Activated CD4-positive, alpha-beta T cell treated with anti-CD3 and anti-CD28 coated beads for 36 hours (primary cell): ENCODE measurements at places on chromosomes 3 and 15.

GRCh38 chr3:68771681-68772080, 160.7 kb downstream of the TAFA4 start:
- DNase-seq = no peak

- DNase-seq = no peak
Measured at GRCh38 chr15:38046257-38047051, 112.0 kb downstream of the TMCO5A start.

DNA sequence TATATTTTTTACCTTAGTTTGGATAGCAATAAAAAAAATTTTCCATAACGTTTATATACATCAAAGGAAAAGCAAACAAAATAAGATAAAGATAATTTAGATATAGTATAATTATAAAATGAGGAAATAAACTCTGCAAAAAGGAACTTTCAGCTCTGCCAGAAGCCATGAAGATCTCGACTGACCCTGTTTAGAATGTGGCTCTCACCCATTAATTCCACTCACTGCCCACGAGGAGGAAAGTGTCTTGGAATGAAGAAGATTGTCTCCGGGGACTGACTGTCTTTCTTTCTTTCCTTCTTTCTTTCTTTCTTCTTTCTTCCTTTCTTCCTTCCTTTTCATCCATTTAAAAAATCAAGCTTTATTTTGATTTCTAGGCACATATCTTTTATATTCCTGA, 20.1 kb upstream of the PRR20G start:
- DNase-seq = no peak

GRCh38 chr3:139679220-139679775, 1.5 kb upstream of the NMNAT3 start:
- DNase-seq = no peak

DNA sequence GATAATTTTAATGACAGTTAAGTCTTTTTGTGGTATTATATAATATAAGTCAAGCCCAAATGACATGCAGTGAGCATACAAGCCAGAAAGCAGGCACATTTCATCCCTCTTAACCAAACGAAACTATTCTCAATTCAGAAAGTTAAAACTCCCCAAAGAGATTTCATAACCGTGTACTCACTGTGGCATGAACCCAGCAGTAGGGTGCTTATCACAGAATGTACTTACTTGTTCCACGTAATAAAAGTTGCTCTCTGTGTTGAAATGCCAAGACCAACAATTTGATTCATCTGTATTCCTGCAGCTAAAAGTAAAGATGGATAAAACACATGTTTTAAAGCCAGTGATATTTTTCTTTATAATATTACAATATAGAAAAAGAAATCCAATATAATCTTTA, 12.1 kb downstream of the GK5 start:
- DNase-seq = no peak

DNA sequence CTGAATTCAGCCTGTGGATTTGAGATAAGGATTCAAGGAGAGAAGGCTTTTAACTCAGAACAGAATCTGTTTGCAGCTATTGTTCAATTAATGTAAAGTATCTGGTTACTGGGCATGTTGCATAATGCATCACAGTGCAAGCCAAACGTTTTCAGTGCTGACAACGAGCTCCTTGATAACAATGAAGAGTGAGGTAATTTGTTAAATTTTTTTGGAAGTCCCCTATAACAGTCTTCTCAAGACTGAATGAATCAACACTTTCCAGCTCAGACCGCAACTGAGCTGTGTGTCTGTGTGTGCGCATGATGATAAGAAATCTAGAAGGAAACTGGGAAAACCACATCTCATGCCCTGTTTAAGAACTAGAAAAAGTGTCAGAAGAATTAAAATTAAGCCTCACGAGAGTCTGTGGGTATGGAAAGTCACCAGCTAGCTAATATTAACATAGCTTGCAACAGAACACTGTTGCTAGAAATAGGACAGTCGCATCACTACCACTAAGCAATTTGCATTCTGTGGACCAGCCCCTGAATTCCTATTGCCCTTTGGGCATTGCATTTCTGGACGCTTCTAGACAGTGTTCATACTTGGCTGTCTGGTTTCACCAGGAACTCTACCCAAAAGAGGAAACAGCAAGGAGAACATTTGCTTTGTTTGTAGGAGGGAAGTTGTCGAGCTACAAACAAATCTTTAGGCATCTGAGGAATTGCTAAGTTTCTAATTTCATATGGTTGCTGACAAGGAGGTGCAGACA, 43.7 kb upstream of the ATP2C1 start:
- DNase-seq = peak; percentile 77

DNA sequence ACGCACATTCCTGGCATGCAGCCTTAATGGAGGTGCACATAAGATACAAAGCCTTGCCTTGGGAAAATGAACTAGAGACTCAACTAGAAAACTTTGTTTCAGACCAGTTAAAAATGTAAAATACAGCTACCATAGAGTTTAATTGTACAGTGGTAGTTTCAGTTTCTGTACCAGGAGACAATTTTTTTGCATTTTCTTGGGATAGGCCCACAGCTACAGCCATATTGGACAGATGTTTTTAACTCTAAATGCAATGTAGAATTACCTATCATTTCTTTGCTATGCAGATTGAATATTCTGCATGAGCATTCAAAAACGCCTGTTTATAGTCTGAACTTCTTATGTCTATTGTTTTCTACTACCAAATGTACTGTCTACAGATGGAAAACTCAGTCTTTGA, 20.3 kb downstream of the DAZL start:
- no peak for DNase-seq

GRCh38 chr3:128011140-128011539, 41.1 kb upstream of the SEC61A1 start:
- peak; percentile 45 for DNase-seq

GRCh38 chr15:53400986-53401385, 358.5 kb downstream of the WDR72 start:
- no peak for DNase-seq

GRCh38 chr3:142148044-142148791, 1.1 kb downstream of the TFDP2 start:
- DNase-seq = no peak

DNA sequence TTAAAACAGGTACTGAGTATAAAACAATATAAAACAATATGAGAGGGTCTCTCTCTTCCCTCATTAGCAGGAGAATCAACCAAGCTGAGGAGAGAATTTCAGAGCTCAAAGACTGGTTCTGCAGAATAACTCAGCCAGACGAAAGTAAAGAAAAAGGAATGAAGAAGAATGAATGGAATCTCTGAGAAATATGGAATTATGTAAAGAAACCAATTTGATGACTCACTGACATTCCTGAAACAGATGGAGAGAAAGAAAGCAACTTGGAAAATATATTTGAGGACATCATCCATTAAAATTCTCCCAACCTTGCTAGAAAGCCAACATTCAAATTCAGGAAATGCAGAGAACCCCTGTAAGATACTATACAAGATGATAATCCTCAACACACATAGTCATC, 630.9 kb downstream of the PYDC2 start:
- DNase-seq = no peak

DNA sequence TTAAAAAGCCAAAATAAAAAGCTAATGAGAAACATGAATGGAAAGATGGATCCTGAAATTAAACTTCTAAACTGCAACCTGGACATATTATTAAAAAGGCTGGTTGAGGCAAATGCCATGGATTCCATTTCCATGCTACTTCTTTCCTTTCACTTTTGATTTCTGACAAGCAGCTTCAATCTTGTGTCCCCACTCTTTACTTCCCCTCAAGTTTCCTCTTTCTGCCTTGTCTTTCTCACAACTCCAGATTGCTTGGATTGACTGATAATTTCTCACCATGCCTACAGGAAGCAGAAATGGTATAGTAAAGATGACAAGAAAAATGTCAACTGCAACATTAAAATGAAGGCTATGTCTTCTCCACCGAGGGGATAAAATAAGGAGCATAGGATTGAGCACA, 1136.7 kb downstream of the TUSC7 start:
- no peak for DNase-seq

- DNase-seq = no peak
Measured at GRCh38 chr3:117998071-117998470, 1036.6 kb downstream of the IGSF11 start.

DNA sequence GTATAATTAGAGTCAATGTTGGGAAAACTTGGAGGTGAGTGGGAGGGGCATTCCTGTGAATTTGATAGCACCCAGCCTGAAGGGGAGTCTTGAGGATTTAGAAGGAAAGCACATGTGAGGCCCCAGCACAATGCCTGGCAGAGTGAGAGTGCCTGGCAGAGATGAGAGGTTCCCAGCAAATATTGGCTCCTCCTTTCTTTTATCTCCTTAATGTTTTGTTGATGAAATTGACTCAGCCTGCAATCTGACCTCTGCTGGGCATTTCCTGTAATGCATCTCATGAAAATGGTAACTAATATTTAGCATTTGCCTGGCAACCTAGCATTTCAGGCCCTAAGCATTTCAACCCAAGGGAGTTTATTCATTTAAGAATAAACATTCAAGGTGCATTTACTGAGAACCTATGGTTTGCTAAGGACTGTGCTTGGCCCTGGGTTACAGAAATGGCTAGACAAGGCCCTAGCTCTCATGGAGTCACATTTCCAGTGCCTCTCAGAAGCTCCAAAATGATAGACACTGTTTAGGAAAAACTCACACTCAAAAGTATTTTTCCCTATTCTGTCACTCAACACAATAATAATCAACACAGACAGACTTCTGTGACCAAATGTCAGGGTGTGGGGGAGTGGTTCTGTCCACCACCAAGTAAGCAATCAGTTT, 19.0 kb downstream of the PDHB start:
- peak; percentile 56 for DNase-seq

GRCh38 chr3:142053244-142053643, 96.1 kb downstream of the TFDP2 start:
- DNase-seq = peak; percentile 45

DNA sequence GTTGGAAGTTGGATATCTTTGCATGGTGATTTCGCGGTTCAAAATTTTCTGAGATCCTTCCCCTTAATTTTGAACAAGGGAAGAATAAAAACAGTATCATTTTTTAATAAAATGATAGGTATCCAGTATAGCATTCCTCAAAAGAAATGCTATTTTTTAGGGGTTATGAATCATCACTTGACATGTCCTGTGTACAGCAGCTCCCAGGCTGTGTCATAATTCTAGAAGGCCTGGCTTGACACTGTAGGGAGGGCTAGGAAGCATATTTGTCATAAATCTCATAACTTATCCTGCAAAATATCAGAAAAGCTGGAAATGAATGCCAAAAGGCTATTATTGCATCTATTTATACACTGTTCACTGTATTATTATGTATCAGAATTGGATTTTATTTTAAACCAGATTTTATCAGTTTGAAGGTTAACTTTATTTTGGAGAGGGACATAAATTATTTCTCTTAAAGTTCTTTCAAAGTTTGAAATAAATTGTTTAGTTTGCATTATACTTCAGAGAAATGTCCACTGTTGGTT, 539.1 kb upstream of the ROBO2 start:
- DNase-seq = no peak

- DNase-seq = no peak
Measured at GRCh38 chr15:93005133-93005532, 83.9 kb downstream of the RGMA start.

- no peak for DNase-seq
Measured at GRCh38 chr3:4772171-4772804, 206.9 kb upstream of the BHLHE40 start.

- no peak for DNase-seq
Measured at GRCh38 chr3:63042833-63043232, 167.6 kb upstream of the CADPS start.

DNA sequence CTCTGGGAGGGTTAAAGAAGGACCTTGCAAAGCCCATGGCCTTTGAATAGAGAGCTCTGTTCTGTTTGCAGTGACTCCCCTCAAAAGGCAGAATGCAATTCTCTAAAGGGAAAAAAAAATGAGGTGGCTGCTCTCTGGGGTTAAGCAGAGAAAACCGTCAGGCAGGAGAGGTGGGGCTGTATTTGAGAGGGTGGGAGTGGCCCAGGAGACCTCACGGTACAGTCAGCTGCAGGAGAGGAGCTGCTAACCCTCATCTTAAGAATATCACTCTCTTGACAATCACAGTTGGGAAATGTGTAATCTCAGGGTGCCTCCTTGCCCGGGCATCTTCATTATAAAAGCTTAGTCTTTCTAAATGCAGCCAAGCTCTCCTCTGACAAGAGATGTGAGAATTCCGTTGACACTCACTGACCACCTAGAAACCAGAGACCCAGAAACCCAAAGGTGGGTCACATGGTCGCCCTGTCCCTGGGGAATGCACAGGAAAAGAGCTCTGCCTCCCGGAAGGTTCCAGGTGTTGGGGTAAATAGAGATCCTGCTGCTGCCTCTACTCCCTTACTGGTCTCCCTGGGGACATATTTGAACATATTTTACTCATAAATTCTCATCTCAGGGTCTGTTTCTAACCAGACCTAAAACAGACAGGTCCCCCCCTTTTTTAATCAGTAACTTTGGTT, 159.1 kb upstream of the CTDSPL start:
- no peak for DNase-seq

GRCh38 chr3:148319960-148320359, 377.7 kb upstream of the AGTR1 start:
- DNase-seq = no peak
